ENCODE measurements at places on chromosomes 1 and 21.

DNA sequence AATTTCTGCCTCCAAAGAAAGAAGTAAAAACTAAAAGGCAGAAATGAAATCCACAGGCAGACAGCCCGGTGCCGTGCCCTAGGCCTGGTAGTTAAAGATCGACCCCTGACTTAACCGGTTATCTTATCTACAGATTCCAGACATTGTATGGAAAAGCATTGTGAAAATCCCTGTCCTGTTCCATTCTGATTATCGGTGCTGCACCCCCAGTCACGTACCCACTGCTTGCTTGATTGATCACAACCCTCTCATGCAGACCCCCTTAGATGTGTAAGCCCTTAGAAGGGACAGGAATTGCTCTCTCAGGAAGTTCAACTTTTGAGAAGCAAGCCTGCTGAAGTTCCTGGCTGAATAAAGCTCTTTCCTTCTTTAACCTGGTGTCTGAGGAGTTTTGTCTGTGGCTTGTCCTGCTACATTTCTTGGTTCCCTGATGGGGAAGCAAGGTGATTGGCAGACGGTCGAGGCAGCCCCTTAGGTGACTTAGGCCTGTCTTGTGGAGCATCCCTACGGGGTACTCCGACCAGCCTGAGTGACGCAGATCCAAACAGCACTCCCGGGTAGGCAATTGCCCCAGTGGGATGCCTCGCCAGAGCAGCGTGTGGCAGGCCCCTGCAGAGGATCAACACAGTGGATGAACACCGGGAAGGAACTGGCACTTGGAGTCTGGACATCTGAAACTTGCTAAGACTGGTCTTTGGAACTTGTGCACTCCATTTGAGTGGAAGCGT, 111.2 kb upstream of the PPM1J start:
- DNase-seq: no peak

DNA sequence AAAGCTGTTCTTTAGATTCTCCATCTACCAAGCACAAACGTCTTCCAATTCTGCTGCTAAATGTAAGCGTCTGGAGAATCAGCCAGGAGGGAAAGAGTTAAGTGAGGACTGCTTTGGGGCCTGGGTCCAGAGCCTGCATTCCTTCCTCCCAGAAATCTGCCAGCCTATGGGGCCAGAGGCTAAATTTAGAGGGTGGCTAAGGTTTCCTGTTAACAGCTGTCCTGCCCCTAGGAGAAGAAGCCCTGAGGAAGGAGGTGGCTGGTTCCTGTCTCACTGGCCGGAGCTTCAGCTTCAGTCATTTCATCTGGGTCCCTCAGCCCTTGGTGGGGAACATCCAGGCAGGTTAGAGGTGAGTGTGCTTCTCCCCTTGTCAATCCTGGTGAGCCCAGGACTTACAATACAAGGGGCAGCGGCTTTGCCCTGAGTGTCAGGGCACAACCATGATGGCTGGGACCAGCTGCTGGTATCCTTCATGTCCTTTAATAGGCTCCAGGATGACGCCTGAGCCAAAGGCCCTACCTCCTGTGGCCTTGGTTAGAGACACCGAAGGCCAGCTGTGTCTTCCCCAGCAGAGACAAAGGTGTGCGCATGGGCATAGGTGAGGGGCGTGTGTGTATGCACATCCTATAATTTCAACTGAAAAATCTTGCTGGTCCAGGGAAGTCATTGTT, at the start of gene STYXL2:
STYXL2 (plus strand) TSS at position 230 of the 671 bp plus-strand sequence. CDS start 775 bp downstream, outside the sequence.
- no peak for DNase-seq

DNA sequence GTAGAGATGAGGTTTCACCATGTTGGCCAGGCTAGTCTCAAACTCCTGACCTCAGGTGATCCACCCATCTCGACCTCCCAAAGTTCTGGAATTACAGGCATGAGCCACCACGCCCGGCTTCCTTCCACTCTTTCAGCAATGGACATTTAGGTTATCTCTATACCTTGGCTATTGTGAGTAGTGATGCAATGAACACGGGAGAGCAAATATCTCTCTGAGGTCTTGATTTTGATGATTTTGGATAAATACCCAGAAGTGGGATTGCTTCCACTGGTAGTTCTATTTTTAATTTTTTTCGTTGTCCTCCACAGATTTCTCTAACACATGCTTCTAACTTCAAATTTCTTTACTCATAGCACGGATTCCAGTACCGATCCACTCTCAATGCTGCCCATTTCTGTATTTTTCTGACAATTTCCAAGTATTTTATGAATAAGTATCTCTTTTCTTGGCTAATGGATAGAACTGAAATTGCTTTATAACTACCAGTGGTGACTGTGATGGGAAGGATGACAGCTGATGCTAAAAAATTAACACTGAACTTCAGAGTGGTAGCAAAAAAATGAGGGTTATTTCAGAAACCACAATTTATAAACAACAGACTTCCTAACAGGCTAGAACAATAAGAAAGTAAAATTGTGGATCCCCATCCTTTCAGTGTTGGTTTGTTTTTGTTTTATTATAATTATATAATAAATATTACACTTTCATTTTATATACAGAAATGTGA, 327.5 kb upstream of the RUNX1 start:
- DNase-seq: no peak

DNA sequence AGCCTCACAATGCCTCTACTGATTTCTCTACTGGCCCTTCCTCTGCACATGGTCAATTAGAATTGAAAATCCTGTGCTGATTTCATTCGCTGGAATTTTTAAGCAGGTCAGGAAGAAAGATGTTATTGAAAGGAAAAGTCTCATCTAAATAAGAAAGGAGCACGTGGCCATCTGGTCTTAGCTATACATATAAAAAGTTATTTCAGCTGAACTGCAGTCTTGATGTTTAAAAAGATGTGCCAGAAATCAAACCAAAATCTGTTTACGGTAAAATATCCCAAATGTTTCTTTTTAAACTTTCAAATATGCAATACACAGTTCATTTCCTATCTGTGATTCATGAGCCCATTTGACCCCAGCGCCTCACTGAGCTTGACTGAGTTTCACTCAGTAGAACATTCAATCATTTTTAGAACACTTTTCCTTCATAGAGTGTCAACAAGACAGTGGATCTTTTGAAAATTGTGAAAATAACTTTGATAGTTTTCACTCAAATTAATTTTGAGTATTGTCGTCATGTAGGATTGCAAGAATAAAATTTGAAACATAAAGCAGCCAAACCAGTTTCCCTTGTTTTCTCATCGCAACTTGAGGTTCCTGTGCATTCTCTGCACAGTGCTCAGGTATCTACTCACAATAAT, 293.6 kb downstream of the PTPRC start:
- no peak for DNase-seq

GRCh38 chr1:76824106-76824505, 43.2 kb upstream of the ST6GALNAC5 start:
- DNase-seq: no peak

DNA sequence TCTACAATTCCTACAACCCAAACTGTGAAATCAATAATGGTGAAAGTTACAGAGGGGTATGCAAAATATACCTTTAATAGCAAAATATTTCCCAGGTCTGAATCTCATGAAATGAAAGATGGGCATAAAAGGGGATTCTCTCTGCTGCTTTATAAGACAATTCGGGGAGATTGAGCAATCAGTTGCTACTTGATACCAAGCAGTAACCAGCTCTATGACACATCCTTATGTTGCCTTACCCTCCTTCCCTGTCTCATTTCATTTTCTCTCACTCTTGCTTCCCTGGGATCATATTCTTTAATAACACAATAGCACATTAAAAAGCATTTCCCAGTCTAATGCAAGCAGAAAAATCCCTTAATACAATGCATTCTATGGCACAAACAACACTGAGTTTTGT, 29.0 kb downstream of the ZSWIM5 start:
- no peak for DNase-seq

GRCh38 chr1:31423418-31423947, 10.5 kb downstream of the SERINC2 start:
- DNase-seq: no peak

DNA sequence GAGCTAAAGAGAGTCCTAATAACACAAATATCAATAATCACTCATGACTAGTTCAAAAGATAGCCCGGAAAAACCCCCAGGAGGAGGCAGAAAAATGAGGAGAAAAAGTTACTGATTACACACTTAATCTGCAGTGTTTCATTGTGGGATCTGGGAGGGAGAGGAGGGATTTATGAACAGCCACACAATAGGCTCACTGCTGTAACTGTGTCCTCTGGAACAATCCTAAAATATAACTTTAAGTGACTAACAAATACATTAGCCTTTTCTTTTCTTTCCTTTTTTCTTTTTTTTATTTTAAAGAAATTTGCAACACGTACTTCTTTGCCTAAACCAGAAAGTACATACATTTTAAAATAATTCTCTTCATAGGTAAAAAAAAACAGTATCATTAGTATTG, 106.3 kb upstream of the LBR start:
- DNase-seq: no peak

GRCh38 chr1:196102826-196103225, 505.4 kb downstream of the KCNT2 start:
- no peak for DNase-seq

- DNase-seq: no peak
Observed at GRCh38 chr21:37866027-37866426, 50.2 kb downstream of the KCNJ6 start.

DNA sequence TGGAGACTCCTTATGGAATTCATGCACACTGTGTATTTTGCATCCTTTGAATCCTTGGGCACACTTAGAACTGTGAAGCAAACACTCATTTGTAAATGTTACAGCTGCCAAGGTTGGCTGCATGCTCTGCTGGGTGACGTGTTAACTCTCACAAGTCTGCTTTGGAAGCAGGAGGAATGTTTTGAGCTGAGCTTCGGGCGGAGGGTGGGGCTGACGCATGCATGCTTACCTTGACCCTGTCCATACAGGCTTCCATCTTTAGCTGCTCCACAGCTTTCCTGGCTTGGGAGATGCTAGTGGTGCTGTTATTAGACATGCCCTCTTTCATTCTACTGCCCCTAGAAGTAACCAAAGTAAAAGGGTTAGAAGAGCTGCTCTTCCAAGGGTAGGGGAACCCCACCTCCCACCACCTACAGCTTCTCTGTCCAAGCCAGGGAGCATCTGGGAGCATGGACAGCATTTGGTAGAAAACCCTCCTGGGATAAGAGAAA, 66.0 kb downstream of the GNG4 start:
- no peak for DNase-seq

DNA sequence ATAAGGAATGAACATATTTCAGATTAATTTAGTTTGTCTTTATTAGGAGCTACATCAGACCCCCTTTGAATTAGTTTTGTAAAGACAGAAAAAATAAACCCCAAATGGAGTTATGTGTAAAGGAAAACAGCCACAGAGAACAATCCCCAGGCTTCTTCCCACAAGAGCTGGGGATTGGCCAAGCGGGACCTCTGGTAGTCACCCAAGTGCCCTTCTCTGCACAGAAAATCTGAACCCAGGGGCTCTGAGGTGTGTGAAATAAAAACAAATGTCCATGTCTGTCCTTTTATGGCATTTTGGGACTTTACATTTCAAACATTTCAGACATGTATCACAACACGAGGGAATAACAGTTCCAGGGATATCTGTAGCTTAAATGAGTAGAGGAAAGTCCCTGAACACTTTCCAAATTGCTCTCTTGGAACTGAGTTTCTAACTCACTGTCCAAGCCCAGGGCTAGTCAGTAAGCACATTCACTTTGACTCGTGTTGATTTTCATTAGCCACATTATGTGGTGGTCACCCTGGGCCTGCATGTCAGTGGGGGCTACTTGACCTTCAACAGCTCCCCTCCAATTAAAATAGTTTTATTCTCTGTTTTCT, 22.5 kb downstream of the DPT start:
- DNase-seq: no peak

DNA sequence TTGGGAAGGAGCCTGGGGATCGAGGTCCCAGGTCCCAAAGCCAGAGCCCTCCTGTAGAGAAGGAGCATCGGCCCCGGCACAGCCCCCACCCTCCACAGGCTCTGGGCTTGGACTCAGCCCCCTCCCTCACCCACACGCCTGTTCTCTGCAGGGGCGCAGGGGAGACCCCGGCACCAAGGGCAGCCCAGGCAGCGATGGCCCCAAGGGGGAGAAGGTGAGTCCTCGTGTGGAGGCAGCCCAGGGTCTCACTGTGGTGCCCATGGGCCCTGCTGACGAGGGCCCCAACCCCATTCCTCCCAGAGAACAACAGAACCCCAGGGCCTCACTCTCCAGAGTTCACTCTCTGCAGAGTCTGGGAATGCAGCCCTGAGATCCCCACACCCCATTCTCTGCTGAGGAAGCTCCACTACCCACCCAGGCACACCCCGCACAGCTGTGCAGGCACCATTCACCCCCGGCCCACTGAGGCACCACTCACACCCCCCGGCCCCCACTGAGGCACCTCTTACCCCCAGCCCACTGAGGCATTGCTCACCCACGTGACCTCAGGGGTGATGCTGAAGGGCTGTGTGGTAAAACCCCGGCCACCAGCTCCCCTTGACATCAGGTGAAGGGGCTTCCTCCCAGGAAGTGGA, 21.8 kb downstream of the COL6A2 start:
- DNase-seq: no peak
